ENCODE measurements at places on chromosomes 2 and 18.
A peak's percentile ranks its signal among the peaks of the same experiment; 100 is the strongest.

DNA sequence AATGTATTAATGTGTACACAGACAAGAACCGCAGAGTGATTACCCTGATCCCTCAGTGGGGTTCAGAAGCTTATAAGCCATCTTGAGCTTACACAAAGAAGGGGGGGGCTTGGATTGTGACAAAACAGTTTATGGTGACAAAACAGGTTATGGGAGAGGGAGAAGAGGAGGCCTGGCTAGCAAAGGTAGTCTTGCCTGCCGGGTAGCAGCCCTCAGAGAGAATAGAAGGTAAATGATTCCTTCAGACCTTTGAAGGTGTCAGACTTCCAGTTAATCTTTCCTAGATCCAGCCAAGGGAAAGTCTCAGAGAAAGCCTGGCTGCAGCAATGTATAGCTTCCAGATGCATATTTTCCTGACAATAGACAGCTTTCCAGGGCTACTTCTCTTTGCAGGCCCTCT lies 44.6 kb upstream of the RAPH1 start:
- DNase-seq = no peak

GRCh38 chr2:11798701-11799435 lies 52.4 kb downstream of the LPIN1 start:
- no peak for DNase-seq

- DNase-seq = no peak
Observed at GRCh38 chr2:2879781-2880180, 497.8 kb downstream of the EIPR1 start.

- DNase-seq = no peak
Observed at GRCh38 chr2:212015588-212015987, 523.0 kb downstream of the ERBB4 start.

- no peak for DNase-seq
Observed at GRCh38 chr2:206990360-206990759, 51.0 kb downstream of the CPO start.

DNA sequence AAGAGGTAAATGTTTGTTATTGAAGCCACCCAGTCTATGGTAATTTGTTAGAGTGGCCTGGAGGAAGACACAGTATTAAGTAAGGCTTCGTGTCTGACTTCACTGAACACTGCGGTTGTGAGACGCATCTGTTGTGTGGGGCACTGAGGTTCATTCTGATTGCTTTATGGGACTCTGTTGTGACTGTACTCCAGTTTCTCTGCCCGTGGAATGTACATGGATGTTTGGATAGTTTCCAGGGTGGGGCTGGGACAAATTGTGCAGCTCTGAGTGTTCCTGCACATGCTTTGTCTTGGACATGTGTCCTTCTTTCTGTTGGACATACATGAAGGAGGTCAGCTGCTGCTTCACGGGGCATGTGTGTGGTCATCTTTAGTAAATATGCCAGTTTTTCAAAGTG lies 58.6 kb downstream of the ODC1 start:
- no peak for DNase-seq

GRCh38 chr2:168740788-168741187 lies 61.6 kb upstream of the NOSTRIN start:
- no peak for DNase-seq

GRCh38 chr2:135913727-135914365 lies 37.6 kb upstream of the MCM6 start:
- peak; percentile 75 for DNase-seq

DNA sequence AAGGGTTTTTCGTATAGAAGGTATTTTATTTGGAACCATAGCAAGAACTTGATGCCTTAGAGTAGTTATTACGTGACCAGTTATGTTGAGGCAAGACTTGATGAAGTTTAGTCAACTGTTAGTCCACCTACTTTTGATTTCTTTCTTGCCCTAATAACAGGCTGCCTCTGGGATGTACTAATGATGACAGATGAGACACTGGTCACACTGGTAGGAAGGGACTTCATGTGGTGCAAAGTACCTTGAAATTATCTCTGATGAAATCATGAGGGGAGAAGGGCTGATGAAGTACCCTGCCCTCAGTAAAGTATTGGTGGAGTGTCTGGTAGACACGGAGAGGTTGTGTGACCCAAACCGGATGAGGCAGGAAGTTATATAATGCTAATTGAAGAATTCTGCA lies 5.4 kb downstream of the DIS3L2 start:
- DNase-seq = no peak

- no peak for DNase-seq
Observed at GRCh38 chr18:46334868-46335281, 230.7 kb downstream of the HAUS1 start.

DNA sequence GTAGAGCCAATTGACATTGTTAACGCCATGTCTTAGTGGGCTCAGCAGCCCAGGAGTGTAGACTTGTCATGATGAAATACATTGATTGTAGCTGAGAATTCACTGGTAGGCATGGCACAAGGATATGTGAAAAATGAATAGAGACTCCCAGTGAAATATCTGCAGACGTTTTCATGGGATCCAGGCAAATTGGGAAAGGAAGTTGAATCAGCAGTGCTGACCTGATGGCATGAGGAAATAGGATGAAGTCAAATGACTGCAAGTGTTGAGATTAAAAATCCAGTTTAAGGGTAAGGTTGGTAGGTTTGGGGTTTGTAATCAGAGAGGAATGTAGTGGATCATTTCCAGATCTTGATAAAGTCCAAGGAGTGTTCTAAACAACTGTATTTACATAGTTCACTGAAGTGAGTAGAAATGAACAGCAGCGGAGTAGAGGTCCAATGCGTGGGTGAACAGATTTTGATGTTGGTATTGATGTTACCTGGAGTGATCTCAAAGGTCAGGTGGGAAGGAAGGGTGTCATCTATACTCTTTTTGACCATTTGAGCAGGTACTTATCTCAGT lies 24.6 kb downstream of the INSIG2 start:
- DNase-seq = no peak

DNA sequence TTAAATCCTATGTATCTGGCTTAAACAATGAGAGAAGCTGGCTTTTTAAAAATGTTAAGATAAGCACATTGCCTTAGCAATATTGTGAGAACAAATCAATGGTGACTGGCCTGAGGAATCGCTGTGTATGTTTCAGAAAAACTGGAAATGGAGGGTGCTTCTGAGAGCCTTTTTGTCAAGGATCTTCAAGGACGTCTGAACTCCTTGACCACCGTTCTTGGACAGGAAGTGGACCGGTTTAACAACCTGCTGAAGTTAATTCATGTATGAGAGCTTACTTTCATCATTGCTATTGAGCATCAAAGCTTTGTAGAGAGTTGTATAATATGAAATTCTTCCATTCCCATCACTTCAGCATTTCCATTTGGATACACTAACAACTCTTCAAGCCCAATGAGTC lies 72.6 kb downstream of the TRABD2A start:
- DNase-seq = no peak

- DNase-seq = peak; percentile 86
Observed at GRCh38 chr2:23404426-23404825, 19.4 kb downstream of the KLHL29 start.

GRCh38 chr18:3966642-3967358 lies 488.3 kb downstream of the DLGAP1 start:
- DNase-seq = no peak

GRCh38 chr2:185127412-185127811 lies 529.1 kb downstream of the ZNF804A start:
- no peak for DNase-seq

- DNase-seq = no peak
Observed at GRCh38 chr2:181674461-181674860, 5.9 kb downstream of the NEUROD1 start.

DNA sequence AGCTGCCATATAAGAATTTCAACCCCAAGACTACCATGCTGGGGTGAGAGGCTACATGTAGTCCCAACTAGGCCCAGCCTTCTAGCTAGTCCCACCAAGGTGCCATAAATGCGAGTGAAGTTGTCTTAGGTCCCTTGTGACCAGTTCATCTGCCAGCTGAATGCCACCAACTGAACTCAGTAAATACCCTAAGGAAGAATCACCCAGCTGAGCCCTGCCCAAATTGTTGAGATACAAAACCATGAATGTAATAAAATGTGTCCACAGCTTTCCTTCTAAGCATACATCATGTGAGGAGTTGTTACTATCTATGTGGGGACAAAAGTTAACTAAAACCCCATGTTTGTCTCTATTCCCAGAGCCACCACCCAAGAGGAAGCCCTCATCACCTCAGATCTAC lies 70.3 kb downstream of the THADA start:
- no peak for DNase-seq

DNA sequence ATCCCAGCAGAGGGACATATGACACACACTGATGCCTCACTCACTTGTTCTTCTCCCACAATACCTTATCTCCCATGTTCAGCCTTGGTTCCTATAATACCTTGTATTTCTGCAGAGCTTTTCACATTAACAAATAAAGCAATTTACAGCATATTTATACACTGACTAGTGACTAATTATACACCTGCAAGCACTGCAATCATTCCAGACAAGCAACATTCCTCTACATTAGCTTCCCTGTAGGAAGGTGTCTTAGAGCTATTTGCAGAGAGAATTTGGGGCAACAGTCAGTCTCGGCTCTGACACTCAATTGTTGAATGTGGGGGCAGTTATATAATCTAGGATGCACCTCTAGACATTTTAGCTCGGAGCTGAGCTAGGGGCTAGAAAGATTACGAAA lies 9.5 kb upstream of the INSIG2 start:
- no peak for DNase-seq

- no peak for DNase-seq
Observed at GRCh38 chr18:11037533-11038240, 111.7 kb downstream of the PIEZO2 start.

GRCh38 chr2:234279637-234280036 lies 217.2 kb downstream of the ARL4C start:
- no peak for DNase-seq

DNA sequence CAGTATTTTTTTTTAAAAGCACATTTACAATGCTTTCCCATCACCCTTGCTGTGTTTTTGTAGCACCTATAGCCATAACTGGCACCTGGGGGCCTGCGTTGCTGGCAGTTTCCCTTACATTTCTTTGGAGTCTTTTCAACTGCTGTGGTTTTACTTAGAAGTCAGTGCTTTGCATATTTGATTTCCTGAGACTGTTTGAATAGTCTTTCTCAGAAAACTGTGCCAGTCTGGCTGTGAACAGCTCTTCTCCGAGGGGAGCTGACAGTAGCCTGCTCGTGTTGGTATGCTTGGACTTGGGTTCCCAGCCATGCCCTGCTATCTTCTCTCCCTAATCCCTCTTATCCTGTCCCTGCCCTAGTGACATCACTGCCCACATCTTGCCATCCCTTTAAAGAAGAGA lies 81.5 kb downstream of the DPP4 start:
- peak; percentile 60 for DNase-seq

DNA sequence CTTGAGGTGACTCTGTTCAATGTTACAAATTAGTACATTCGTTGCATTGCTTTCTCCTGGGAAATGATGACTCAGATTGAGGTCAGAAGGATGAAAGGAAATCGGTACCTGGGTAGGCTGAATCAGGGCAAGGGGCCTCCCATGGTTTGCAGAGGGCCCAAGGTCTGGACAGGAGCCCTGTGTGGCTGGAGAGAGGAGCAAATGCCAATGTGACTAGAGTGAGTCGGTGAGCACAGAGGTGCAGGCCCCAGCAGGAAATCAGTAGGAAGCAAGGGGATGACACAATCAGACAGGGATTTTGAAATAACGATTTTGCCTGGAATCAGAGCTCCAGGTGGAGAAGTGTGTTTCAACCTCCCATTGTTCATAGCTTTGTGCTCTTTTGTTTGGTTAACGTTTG lies 118.9 kb downstream of the CCDC102B start:
- DNase-seq = no peak

GRCh38 chr18:11327391-11328009 lies 178.1 kb upstream of the PIEZO2 start:
- no peak for DNase-seq

DNA sequence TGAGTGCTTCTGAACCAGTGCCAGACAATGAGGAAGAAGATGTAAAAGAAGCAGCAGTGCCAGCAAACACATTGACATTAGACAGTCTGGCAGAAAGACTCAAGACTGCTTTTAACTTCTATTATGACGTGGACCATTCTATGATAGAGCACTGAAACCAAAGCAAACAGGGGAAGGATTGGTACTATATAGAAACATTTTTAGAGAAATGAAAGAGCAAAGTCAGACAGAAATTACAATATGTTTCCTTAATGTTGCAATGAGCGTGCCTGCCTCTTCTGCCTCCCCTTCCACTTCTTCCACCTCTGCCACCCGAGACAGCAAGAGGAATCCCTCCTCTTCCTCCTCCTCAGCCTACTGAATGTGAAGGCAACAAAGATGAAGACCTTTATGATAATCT lies 39.7 kb downstream of the DHX57 start:
- DNase-seq = no peak
